NCI-H526 treated with DMSO at 0.1 percent for 48 hours (cell line): ENCODE measurements at places on chromosomes 11 and 22.

- DNase-seq = peak; percentile 73
Measured at GRCh38 chr11:118610773-118611432, 3.5 kb downstream of the PHLDB1 start.

- DNase-seq = no peak
Measured at GRCh38 chr11:21053466-21053865, 384.1 kb downstream of the NELL1 start.

DNA sequence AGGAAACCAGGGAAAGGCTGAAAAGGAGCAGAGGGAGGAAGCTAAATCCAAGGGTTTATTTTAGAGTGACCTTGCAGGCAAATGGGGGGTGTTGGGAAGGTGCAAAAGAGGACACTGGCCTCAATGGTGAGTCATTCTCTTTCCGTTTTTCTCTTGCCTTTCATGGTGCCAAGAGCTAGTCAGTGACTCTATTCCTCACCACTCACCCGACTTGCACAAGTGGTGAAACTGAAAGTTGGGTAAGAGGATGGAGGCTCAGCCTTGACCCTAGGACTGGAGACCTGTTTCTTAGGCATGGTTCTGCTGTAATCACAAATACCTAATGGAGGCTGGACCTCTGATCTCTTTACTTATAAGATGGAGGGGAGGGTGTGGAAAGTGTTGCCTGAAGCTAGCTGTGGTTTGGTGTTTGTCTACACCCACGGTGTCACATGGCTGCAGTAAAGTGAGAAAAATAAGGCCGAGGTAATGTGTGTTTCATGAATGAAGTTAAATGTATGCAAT is 67.3 kb upstream of the CREB3L1 start:
- DNase-seq = no peak

DNA sequence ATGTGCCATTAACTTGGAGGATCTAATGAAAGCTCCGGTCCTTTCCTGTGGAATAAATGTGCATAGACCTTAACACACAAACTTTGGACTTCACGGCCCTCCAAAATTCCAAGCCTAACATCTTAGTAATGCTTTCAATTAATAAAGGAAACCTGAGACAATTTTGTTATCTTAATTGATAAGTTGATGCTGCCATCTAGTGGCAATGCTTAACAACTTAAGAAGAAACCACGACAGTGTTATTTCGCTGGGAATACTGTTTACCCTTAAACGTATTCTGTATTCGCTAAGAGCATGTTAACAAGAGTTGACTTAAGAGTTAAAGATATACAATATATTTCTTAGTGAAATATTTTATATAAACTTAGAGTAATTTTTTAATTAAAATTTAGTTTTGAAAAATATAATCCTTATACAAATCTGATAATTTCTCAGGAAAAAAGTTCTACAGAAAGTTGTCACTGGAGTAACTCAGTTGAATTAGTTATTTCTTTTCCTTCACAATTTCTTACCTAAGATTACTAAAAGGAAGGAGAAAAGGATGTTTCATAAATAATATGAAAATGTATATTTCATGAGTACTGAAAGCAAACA is 35.0 kb upstream of the OR9G4 start:
- peak; percentile 19 for DNase-seq

GRCh38 chr11:83836883-83837654 is 550.9 kb upstream of the CCDC90B start:
- DNase-seq = peak; percentile 63

DNA sequence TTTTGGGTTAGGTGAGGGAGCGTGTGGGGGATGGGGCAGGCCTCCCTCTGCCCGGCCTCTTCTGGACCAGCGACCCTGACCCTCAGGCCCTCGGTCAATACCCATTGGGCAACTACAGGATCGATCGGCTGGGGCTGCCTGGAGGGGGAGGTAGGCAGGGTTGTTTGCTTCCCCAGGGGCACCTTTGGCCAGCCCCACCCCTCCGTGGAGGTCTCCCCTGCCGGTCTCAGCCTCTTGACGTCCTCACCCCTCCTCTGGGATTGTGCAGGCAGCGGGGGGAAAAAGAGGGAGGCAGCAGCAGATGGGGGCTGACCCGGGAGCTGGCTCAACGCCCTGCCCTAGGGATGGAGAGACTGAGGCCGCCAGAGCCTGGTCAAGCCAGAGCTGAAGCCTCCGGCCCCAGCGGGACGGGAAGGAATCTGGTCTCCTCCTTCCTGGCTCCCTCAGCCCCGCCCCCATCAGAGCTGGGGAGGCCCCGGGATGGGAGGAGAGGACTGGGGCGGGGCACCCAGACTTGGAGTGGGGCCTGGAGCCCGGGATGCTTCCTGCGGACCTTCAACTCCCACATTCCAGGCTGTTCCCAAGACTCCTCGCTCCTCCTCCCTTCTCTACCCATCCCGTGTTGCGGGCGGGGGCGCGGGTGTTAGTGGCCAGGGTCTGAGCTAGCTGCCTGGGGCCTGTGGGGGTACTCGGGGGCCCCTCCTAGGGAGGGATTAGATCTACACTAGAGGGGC is 14.4 kb upstream of the CDC42EP1 start:
- DNase-seq = no peak

DNA sequence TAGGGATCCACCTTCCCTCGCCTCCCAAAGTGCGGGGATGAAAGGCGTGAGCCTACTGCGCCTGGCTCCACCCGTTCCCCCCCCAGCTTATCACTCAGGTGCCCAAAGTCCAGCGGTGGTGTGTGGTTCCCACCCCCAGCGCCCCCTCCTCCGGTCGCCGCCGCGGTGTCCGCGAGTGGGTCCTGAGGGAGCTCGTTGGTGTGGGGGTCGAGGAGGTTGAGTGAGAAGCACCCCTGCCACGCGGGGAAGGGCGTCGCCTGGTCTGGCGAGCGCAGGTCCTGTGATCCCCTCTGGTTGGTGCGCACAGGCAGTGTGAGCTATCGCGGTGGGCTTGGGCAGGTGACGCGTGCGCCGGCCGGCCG is 3900.6 kb upstream of the OR11H1 start:
- DNase-seq = no peak

GRCh38 chr11:8094656-8095055 is 13.6 kb downstream of the TUB start:
- DNase-seq = no peak

DNA sequence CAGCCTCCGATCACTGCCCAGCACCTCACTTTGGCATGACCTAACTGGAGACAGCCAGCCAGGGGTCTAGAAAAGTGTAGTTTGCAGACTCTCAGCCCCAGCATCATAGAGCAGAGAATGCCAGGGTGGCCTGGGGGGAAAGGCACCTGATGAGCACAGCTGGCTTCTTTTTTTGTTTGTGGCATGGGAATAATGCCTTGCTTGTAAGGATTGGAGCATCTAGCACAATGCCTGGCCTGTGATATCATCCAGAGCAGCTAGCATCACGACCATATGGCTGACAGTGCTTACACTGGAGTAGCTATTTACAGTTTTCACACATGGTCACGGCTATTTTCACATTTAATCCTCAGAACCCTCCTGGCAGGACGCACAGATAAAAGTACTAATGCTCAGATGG is 594.8 kb upstream of the B3GAT1 start:
- no peak for DNase-seq
